Smooth muscle cell of the umbilical artery (primary cell): ENCODE measurements at places on chromosomes 13 and 19. TPM values are rescaled to one million over a fixed set of nuclear protein-coding genes. Genes with fewer than 3 reads are reported as not detected.

The CALR3 gene
- 0.09 TPM in 1 of 2 replicates, not detected in the other for total RNA-seq

The CACNG6 gene
- not detected in 2 replicates for total RNA-seq

The TEX26 gene
- not detected in 2 replicates for total RNA-seq

The TMEM143 gene
- 2.1 and 5.6 TPM in 2 replicates for total RNA-seq

The GRIK5 gene
- under 0.01 and 0.09 TPM in 2 replicates for total RNA-seq

The NAPSA gene
- total RNA-seq: 0.30 and 0.32 TPM in 2 replicates

The DIAPH3 gene
- total RNA-seq: 2.4 and 14.2 TPM in 2 replicates

The ISOC2 gene
- 29.4 and 47.2 TPM in 2 replicates for total RNA-seq

The CNFN gene
- not detected in 2 replicates for total RNA-seq

The FXYD1 gene
- 2.1 TPM in 1 of 2 replicates, not detected in the other for total RNA-seq

The ZNF730 gene
- 0.59 and 2.1 TPM in 2 replicates for total RNA-seq

The ATP1A3 gene
- under 0.01 and 0.14 TPM in 2 replicates for total RNA-seq

The MLLT1 gene
- total RNA-seq: 5.3 and 7.9 TPM in 2 replicates

The METTL21C gene
- not detected in 2 replicates for total RNA-seq

The IL27RA gene
- 4.5 and 14.1 TPM in 2 replicates for total RNA-seq

The TPTE2 gene
- not detected in 2 replicates for total RNA-seq

The LRRC4B gene
- total RNA-seq: 0.18 and 0.30 TPM in 2 replicates

The ZNF460 gene
- 119 and 124 TPM in 2 replicates for total RNA-seq

The GJB2 gene
- under 0.01 and 0.28 TPM in 2 replicates for total RNA-seq

The MBD3L3 gene
- total RNA-seq: not detected in 2 replicates

The VSTM1 gene
- total RNA-seq: not detected in 2 replicates

The FNDC3A gene
- total RNA-seq: 79.6 and 93.1 TPM in 2 replicates

The ZNF772 gene
- 15.7 and 17.4 TPM in 2 replicates for total RNA-seq

The CCNE1 gene
- 7.3 and 11.3 TPM in 2 replicates for total RNA-seq

The CDX2 gene
- not detected in 2 replicates for total RNA-seq

The PSG2 gene
- total RNA-seq: not detected in 2 replicates

The GPR4 gene
- not detected in 2 replicates for total RNA-seq

The ENOX1 gene
- 2.1 TPM in 2 replicates for total RNA-seq

The LGALS13 gene
- not detected in 2 replicates for total RNA-seq

The MISP3 gene
- 0.78 and 1.2 TPM in 2 replicates for total RNA-seq

The MAMSTR gene
- 0.55 and 0.59 TPM in 2 replicates for total RNA-seq

The KLK1 gene
- not detected in 2 replicates for total RNA-seq

The ZNF208 gene
- total RNA-seq: under 0.01 TPM in 1 of 2 replicates, not detected in the other

The LGALS7B gene
- total RNA-seq: not detected in 2 replicates

The ZNF844 gene
- 6.7 and 8.0 TPM in 2 replicates for total RNA-seq

The ZNF430 gene
- 8.0 and 12.6 TPM in 2 replicates for total RNA-seq

The FPR3 gene
- under 0.01 and 0.88 TPM in 2 replicates for total RNA-seq

The TMEM205 gene
- 49.0 and 103 TPM in 2 replicates for total RNA-seq
